Tibial nerve (tissue), 4 donors: ENCODE measurements at places on chromosomes 7 and 10. TPM values are rescaled to one million over a fixed set of nuclear protein-coding genes. Genes with fewer than 3 reads are reported as not detected.

Gene HYAL4
- total RNA-seq = not detected

Gene LRGUK
- total RNA-seq = 0.39 TPM

Gene CPA4
- total RNA-seq = 5.4 TPM

Gene SLC18A3
- total RNA-seq = not detected

Gene SMIM30
- total RNA-seq = 17.8 TPM

Gene BHLHA15
- total RNA-seq = not detected

Gene GRM3
- total RNA-seq = not detected

Gene CHST15
- total RNA-seq = 29.8 TPM

Gene KCND2
- total RNA-seq = not detected

Gene MYPN
- not detected for total RNA-seq

Gene TMEM236
- 1.3 TPM for total RNA-seq

Gene SCIN
- under 0.01 TPM for total RNA-seq

Gene SLC29A4
- 1.4 TPM for total RNA-seq

Gene FKBP6
- total RNA-seq = not detected

Gene LIPM
- total RNA-seq = not detected

GRCh38 chr7:22996470-22996869 lies 17.5 kb downstream of the HYCC1 start:
- H3K36me3 ChIP-seq = no peaks in the 10 kb centered on the region
- H3K27ac ChIP-seq = no peak overlapping the region
- DNase-seq = no peak
- no peaks in the 10 kb centered on the region for H3K27me3 ChIP-seq
- H3K4me3 ChIP-seq = no peak overlapping the region

DNA sequence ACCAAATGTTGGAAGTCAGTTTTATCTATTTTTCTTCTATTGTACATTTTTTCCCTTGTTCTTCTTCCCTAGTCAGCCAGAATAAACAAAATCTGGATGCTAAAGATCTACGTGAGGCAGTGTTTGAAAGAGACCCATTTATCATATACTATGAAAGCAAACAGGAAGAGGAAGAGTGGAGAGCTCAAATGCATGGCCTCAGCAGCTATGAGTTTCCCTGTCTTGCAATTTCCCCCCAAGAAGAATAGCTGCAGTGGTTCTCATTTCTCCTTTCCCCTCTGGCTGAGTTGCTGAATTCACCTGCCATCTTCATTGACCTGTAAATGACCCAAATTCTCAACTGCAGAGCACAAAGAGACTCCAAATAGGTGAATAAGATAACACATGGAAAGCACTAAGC lies 347.1 kb upstream of the NRP1 start:
- H3K27ac ChIP-seq = no peak overlapping the region
- no peak for DNase-seq
- no peak overlapping the region for H3K4me3 ChIP-seq
- no peaks in the 10 kb centered on the region for H3K36me3 ChIP-seq

GRCh38 chr10:70974920-70975319 lies 86.6 kb upstream of the PCBD1 start:
- H3K4me3 ChIP-seq = no peak overlapping the region
- H3K27me3 ChIP-seq = no peaks in the 10 kb centered on the region
- H3K36me3 ChIP-seq = no peaks in the 10 kb centered on the region
- no peaks in the 10 kb centered on the region for H3K4me1 ChIP-seq

- H3K27ac ChIP-seq = peak overlapping the region; percentile 92
- no peaks in the 10 kb centered on the region for H3K4me1 ChIP-seq
- H3K4me3 ChIP-seq = no peak overlapping the region
- no peak for DNase-seq
- H3K36me3 ChIP-seq = no peaks in the 10 kb centered on the region
- no peaks in the 10 kb centered on the region for H3K27me3 ChIP-seq
These were observed 178.8 kb downstream of the REEP3 start for GRCh38 chr10:63699785-63700613.

- H3K4me3 ChIP-seq = no peak overlapping the region
- no peaks in the 10 kb centered on the region for H3K36me3 ChIP-seq
- no peaks in the 10 kb centered on the region for H3K27me3 ChIP-seq
- H3K4me1 ChIP-seq = no peaks in the 10 kb centered on the region
- H3K27ac ChIP-seq = no peak overlapping the region
These were observed 34.2 kb downstream of the TFPI2 start for GRCh38 chr7:93856323-93856722.

DNA sequence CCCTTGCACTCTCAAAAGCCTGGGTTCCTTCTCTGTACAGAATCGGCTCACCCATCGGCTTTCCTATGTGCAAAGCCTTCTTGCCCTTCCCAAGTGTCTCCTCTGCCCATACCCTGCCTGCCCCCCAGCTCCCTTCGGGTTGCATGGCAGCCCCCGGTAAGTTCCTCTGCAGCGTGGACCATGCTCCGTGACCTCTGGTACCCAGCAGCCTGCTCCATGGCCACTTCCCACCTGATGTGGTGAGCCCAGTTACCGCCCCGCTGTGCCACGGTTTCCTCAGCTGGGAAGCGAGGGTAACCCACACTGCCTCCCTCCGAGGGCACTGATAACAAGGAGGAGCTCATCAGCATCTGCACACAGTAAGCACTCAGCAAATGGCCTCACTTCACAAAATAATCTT lies 106.8 kb upstream of the DDC start:
- no peaks in the 10 kb centered on the region for H3K27me3 ChIP-seq
- no peaks in the 10 kb centered on the region for H3K36me3 ChIP-seq
- peaks cover 33% of the 10 kb centered on the region for H3K4me1 ChIP-seq
- no peak for DNase-seq
- no peak overlapping the region for H3K27ac ChIP-seq

DNA sequence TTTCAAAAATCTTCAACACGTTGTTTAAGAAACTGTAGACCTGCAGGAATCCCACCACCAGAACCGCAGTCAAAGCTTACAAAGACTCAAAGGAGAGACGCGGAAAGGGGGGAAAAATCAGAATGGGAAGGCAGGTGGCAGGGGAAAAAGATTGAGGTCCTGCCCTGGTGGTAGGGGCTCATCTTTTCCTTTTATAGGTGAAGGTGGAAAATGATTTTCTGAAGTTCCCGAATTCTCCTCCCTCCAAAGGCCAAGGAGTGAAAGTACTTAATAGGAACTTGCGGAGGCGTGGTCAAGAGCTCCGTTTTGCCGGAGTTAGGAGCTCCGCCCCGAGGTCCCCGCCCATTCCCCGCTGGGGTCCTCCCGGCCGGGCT lies 724 bp downstream of the BBIP1 start:
- H3K27ac ChIP-seq = peak overlapping the region; percentile 100
- DNase-seq = peak; percentile 87
- no peaks in the 10 kb centered on the region for H3K27me3 ChIP-seq
- H3K4me3 ChIP-seq = peak overlapping the region; percentile 49
- no peaks in the 10 kb centered on the region for H3K36me3 ChIP-seq

GRCh38 chr10:110420401-110421193 lies 77.1 kb upstream of the DUSP5 start:
- peaks cover 10% of the 10 kb centered on the region for H3K4me1 ChIP-seq
- no peak overlapping the region for H3K4me3 ChIP-seq
- no peak overlapping the region for H3K27ac ChIP-seq
- H3K36me3 ChIP-seq = no peaks in the 10 kb centered on the region
- no peaks in the 10 kb centered on the region for H3K27me3 ChIP-seq

DNA sequence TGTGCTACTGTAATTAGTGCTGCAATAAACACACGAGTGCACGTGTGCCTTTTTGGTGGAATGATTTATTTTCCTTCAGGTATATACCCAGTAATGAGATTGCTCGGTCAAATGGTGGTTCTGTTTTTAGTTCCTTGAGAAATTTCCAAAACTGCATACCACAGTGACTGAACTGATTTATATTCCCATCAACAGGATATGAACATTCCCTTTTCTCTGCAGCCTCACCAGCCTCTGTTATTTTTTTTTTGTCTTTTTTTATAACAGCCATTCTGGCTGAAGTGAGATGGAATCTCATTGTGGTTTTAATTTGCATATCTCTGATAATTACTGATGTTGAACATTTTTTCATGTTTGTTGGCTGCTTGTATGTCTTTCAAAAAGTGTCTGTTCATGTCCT lies 922.9 kb upstream of the LRRN3 start:
- DNase-seq = no peak
- no peaks in the 10 kb centered on the region for H3K4me1 ChIP-seq
- no peaks in the 10 kb centered on the region for H3K36me3 ChIP-seq
- no peak overlapping the region for H3K27ac ChIP-seq

GRCh38 chr7:100352984-100353684 lies 4.8 kb upstream of the PILRB start:
- H3K4me3 ChIP-seq = no peak overlapping the region
- peak overlapping the region; percentile 28 for H3K27ac ChIP-seq
- DNase-seq = no peak

DNA sequence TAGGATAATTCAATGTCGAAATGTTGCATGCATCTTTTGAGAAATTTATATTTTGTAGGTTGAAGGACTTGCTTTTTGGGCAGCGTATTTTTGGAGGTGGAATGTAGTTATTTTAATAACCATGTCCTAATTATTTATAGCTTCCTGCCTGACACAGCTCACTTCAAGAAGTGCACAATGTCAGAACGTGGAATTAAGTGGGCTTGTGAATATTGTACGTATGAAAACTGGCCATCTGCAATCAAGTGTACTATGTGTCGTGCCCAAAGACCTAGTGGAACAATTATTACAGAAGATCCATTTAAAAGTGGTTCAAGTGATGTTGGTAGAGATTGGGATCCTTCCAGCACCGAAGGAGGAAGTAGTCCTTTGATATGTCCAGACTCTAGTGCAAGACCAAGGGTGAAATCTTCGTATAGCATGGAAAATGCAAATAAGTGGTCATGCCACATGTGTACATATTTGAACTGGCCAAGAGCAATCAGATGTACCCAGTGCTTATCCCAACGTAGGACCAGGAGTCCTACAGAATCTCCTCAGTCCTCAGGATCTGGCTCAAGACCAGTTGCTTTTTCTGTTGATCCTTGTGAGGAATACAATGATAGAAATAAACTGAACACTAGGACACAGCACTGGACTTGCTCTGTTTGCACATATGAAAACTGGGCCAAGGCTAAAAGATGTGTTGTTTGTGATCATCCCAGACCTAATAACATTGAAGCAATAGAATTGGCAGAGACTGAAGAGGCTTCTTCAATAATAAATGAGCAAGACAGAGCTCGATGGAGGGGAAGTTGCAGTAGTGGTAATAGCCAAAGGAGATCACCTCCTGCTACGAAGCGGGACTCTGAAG lies 620 bp downstream of the ZRANB1 start:
- H3K4me3 ChIP-seq = no peak overlapping the region
- DNase-seq = no peak
- H3K27me3 ChIP-seq = no peaks in the 10 kb centered on the region
- no peaks in the 10 kb centered on the region for H3K36me3 ChIP-seq
- H3K27ac ChIP-seq = no peak overlapping the region

DNA sequence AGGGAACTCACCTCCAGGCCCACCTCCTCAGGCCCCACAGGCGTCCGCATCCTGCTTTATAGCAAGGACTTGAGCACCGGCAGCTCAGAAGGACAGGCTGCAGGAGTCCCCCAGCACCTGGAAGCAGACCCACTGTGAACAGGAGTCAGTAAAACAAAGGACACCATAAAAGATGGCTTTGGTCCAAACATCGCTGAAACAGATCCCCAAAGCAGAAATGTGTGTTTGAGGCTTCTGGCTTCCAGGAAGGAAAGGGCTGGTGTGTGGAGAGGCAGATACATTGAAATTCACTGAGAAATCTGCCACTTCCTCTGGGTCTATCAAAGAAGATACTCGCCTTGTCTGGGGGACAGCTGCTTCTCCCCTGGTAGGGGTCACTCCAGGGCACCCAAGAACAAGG lies 286.2 kb downstream of the PLXNA4 start:
- no peaks in the 10 kb centered on the region for H3K36me3 ChIP-seq
- DNase-seq = no peak
- H3K27me3 ChIP-seq = no peaks in the 10 kb centered on the region
- H3K4me3 ChIP-seq = no peak overlapping the region
- no peak overlapping the region for H3K27ac ChIP-seq
- no peaks in the 10 kb centered on the region for H3K4me1 ChIP-seq

DNA sequence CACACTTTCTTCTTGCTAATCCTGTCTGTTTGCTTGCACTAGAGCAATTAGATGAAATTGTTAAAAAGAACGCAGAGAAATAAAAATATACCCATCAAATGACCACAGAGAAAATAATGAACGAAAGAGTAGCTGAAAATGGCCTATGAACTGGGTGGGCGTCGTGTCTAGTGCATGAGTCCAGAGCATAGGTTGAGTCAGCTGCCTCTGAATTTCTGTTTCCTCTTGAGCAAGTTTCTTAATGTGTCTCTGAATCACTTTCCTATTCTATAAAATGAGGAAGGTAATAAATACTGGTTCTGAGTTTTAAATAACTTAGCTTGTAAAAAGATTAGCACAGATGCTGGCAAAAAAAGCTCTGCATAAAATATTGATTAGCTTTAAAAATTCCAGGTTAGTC lies 75.0 kb downstream of the POM121L12 start:
- no peaks in the 10 kb centered on the region for H3K27me3 ChIP-seq
- H3K4me3 ChIP-seq = no peak overlapping the region
- no peaks in the 10 kb centered on the region for H3K4me1 ChIP-seq
- no peak for DNase-seq
- H3K27ac ChIP-seq = no peak overlapping the region

- no peak overlapping the region for H3K27ac ChIP-seq
- no peaks in the 10 kb centered on the region for H3K36me3 ChIP-seq
- no peaks in the 10 kb centered on the region for H3K27me3 ChIP-seq
- no peaks in the 10 kb centered on the region for H3K4me1 ChIP-seq
- DNase-seq = no peak
These were observed 97.7 kb upstream of the CDK6 start for GRCh38 chr7:92934096-92934495.

- no peak overlapping the region for H3K27ac ChIP-seq
- DNase-seq = no peak
- H3K4me3 ChIP-seq = no peak overlapping the region
- no peaks in the 10 kb centered on the region for H3K36me3 ChIP-seq
- H3K4me1 ChIP-seq = no peaks in the 10 kb centered on the region
These were observed 163.7 kb downstream of the AHR start for GRCh38 chr7:17462131-17462631.

- no peaks in the 10 kb centered on the region for H3K36me3 ChIP-seq
- no peak overlapping the region for H3K27ac ChIP-seq
- DNase-seq = no peak
- no peaks in the 10 kb centered on the region for H3K4me1 ChIP-seq
- no peak overlapping the region for H3K4me3 ChIP-seq
These were observed 313.4 kb upstream of the SEMA3C start for GRCh38 chr7:81232084-81232799.

- DNase-seq = no peak
- peaks cover 13% of the 10 kb centered on the region for H3K4me1 ChIP-seq
- H3K4me3 ChIP-seq = no peak overlapping the region
- no peak overlapping the region for H3K27ac ChIP-seq
These were observed 9.7 kb downstream of the SUN1 start for GRCh38 chr7:841943-842342.

DNA sequence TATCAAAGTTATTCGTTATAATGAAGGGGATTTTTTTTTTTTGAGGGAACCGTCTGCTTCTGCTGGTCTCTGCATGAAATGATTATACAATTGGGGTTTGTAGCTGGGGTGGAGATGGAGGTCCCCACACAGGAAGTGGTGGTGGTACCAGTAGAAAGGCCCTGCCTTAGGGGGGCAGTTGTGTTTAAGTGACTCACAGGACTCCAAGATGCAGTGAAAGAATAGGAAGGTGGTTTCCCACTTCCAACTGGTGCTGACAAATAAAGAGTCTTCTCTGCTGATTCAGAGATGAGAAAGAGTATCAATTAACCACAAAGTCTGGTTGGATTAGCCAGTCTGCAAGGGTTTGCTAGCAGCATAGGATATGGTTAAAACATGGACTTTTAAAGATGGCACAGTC lies 376.0 kb downstream of the SORCS3 start:
- no peak for DNase-seq
- H3K36me3 ChIP-seq = no peaks in the 10 kb centered on the region
- no peaks in the 10 kb centered on the region for H3K27me3 ChIP-seq
- H3K4me1 ChIP-seq = no peaks in the 10 kb centered on the region
- no peak overlapping the region for H3K27ac ChIP-seq

- no peak overlapping the region for H3K4me3 ChIP-seq
- no peak for DNase-seq
- no peaks in the 10 kb centered on the region for H3K27me3 ChIP-seq
- H3K27ac ChIP-seq = no peak overlapping the region
These were observed 47.6 kb downstream of the SLIT1 start for GRCh38 chr10:97138174-97138573.
